Stimulated activated CD8-positive, alpha-beta memory T cell treated with anti-CD3 and anti-CD28 coated beads, Interleukin-2, amount 100 ng/mL, for 1 hour (primary cell): ENCODE measurements at places on chromosomes 3 and 15.

DNA sequence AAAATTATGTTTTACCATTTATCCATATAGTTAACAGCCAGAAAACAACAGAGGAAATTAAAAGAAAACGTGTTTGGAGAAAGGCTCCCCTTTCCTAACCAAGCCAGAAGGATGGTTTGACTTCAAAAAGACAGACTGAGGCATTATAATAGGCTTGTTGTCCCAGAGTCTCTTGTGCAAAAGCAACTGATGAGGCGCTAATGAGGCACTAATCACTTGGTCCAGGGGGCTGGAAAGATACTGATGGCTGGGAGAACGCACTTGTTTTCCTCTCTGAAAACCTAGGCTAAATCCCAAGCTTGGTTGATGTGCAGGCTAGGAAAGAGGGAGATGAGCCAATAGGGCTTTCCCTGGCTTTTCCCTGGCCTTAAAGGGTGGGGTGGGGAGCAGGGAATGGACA is 389.6 kb downstream of the NTRK3 start:
- DNase-seq: no peak

- no peak for DNase-seq
Observed at GRCh38 chr3:132556508-132557159, 40.4 kb upstream of the ACKR4 start.

- no peak for DNase-seq
Observed at GRCh38 chr3:129618901-129619671, 12.6 kb upstream of the PLXND1 start.

GRCh38 chr3:134449277-134449676 is 36.5 kb downstream of the ANAPC13 start:
- DNase-seq: no peak

DNA sequence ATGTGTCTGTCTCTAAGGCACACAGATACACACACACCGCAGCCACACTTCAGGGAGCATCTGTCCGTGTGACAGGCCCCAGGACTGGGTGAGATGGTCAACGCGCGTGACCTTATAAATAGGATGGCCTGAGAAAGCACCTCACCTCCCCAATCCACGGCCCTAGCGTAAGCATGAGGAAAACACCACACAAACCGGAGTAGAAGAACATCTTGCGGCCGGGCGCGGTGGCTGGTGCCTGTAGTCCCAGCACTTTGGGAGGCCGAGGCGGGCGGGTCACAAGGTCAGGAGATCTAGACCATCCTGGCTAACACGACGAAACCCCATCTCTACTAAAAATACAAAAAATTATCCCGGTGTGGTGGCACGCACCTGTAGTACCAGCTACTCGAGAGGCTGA is 1.6 kb downstream of the NIPA1 start:
- no peak for DNase-seq

DNA sequence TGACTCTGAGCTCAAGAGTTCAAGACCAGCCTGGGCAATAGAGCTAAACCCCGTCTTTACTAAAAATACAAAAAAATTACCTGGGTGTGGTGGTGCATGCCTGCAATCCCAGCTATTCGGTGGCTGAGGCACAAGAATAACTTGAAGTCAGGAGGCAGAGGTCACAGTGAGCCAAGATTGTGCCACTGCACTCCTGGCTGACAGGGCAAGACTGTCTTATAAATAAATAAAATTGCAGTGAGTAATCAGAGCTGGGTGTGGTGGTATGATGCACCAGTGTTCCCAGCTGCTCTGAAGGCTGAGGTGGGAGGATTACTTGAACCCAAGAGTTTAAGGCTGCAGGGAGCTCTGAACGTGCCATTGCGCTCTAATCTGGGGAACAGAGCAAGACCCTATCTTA is 55.9 kb upstream of the GCNT3 start:
- DNase-seq: no peak

GRCh38 chr3:67661089-67661488 is 6.7 kb upstream of the SUCLG2 start:
- no peak for DNase-seq

DNA sequence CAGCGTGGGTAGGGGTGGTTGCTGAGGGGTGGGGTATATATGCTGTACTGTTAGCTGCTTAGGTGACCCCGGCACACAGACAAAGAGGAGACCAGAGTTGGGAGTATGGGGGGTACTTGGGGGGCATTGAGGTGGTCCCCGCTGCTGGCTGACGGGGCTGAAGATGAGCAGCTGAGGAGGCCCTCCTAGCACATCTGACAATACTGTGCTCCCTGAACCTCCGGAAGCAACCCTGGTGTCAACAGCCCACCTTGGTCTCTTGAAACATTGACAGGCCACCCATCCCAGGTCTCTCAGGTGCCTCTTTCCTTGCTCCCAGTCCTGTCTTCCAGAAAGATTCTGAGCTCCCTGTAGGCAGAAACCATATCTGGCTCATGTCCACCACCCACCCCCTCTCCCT is 19.2 kb upstream of the SEMA3F start:
- no peak for DNase-seq

GRCh38 chr3:127534564-127534963 is 56.0 kb downstream of the TPRA1 start:
- DNase-seq: no peak

GRCh38 chr15:88428053-88428452 is 39.1 kb downstream of the MRPL46 start:
- no peak for DNase-seq
